ENCODE measurements at places on chromosomes 16 and 17. TPM values are rescaled to one million over a fixed set of nuclear protein-coding genes. Genes with fewer than 3 reads are reported as not detected.

ANKS4B gene
- polyA plus RNA-seq, result not detected

TNFRSF17 gene
- not detected for polyA plus RNA-seq

DNA sequence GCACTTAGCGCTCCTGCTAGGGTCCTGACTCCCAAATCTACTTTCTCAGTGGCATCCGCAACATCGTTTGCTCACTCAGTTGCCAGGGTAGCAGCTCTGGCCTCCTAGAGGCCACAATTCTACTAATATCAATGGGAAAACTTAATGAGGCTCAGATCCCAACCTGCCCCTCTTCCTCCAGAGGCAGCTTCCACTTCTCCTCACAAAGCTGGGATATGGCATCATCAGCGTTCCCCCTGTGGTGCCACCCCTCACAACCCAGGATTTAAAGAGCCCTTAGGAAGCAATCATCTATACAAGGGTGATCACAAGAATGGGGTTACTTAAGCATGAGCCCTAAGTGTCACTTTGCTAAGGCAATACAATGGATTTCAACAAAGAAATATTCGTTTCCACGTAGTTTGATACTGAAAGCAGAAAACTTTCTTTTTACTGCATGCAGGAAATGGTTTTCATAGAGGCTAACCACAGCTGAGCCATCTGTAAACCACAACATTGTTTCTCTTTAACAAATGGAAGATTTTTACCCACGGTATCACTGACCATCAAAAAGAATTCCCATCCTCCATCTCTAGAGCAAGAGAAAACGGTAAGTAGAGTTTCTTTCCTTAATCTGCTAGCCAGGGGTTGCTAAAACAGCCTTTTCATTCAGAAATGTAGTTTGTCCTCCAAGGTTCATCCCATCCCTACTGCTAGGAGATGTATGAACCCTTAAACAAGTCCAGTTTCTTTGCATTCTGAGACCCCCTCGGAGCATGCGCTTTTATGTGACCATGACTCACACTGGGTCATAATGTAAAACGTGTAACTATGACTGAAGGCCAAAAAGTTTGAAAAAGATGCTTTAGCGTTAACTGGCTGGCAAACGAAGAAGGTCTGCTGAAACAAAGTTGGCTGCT, 68.3 kb upstream of the BCAR1 start:
- DNase-seq, result peak; percentile 20

- DNase-seq, result no peak
Observed at GRCh38 chr17:50585891-50586290, 25.4 kb downstream of the CACNA1G start.

DNA sequence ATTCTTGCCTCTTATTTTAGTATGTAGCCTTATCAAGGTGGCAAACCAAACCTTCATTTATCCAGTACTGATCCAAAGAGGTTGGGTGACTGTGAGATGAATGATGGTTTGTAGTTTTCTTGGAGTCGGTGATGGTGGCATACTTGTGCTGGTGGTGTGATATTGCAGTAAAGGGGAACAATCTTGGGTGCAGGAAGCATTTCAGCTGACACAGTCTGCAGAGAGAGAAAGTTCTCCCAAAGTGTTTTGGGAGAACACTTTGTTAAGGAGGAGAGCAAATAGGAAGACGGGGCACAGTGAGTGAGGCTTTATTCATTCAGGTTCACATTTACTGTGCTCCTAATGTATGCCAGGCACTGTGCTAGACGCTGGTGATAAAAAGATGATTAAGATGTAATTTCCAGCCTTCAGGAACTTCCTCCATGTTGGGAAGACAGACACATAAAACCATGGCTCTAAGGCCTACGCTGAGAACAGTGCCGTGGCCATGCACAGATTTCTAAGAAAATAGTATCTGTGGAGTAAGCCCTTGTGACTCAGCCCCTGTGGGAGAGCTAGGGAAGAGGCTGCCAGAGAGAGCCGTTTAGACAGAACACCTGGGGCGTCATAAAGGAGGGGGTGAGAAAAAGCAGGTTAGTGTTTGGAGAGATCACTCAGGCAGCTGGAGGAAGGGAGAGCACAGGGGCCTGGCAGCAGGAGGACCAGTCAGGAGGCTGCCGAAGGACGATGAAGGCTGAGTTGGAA, 13.8 kb downstream of the HEATR3 start:
- no peak for DNase-seq

Measured in foreskin keratinocyte (primary cell).